ENCODE measurements at places on chromosomes 12 and 14. TPM values are rescaled to one million over a fixed set of nuclear protein-coding genes. Genes with fewer than 3 reads are reported as not detected.

DNA sequence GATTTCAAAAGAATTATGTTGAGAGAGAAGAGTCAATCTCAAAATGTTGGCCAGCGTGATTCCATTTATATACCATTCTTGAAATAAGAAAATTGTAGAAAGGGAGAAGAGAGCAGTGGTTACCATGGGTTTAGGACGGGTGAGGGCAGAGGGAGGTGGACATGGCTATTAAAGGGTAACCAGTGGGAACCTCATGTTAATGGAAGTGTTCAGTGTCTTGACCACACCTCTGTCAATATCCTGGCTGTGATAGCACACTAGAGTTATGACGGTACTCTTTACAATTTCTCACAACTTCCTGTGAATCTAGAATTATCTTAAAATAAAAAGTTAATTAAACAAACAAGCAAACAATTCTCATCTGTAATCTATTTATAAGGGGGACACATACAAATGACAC lies 821.2 kb downstream of the VRK1 start:
- DNase-seq = no peak

- no peak for DNase-seq
These were observed 29.2 kb upstream of the C14orf180 start for GRCh38 chr14:104550340-104550860.

DNA sequence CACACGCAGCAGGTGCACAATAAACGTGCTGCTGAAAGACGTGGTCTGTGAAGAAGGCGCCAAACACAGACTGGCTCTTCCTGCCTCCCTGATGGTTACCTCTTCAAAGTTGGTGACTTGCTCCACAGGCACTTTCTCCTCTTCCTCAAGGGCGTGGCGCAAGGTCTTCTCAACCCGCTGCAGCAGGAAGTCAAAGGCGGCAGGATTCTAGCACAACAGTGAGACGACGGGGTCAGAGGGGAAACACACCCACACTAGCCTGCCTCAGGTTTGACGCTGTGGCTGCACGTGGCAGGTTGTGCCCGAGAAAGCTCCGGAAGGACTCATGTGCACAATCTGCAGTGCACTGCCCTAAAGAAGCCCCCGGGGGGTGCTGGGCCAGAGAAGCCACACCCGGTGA lies 15.0 kb downstream of the POLE start:
- no peak for DNase-seq

GRCh38 chr14:90999299-90999698 lies 61.1 kb downstream of the RPS6KA5 start:
- DNase-seq = no peak

DNA sequence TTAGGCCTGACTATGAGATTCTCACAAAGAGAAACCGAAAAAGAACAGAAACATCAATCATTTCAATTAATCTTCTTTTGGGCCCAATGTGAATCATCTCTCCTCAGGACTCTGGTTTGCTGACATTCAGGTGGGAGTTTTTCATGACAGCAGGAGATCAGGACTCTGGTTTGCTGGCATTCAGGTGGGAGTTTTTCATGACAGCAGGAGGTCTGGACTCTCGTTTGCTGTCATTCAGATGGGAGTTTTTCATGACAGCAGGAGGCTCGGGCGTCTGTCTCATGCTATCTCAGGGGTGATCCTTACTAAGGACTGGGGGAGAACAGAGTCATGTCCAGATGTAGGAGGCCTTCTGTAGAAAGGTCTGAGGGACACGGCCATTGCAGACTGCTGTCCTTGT lies 40.1 kb upstream of the PARP11 start:
- DNase-seq = no peak

GRCh38 chr12:29350080-29350479 lies 30.9 kb downstream of the ERGIC2 start:
- no peak for DNase-seq

SLC41A2 gene
- total RNA-seq = 58.6 TPM
